ENCODE measurements at places on chromosomes 16 and 17.

DNA sequence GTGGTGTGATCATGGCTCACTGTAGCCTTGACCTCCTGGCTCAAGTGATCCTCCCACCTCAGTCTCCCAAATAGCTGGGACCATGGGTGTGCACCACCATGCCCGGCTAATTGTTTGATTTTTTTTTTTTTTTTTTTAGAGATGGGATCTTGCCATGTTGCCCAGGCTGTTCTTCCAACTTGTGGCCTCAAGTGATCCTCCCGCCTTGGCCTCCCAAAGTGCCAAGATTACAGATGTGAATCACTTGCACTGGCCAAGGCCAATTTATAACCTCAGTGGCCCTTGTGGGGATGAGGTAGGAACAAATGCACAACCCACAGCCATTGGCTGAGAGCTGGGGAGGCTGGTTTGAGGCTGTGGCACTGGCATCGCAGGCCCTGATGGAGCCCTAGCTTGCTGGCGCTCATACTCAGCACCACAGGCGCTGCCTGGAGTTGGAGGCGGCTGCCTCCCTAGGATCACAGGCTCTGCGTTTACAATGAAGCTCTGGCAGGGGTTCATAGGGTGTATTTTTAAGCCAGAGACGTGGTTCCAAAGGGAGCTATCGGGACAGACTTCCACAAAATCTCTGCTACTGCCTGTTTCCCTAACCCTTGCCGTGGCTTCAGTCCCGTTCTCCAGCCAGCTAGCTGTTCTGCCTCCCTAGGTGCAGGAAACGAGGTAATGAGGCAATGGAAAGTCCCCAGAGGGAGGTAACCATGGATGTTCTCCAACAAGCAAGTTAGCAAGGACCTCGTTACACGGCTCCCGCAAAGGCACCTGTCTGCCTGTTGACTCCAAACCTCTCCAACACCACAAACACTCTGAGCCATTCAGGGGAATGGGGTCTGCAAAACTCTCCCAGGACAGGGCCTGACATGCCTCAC is 2.9 kb downstream of the ABCA3 start:
- DNase-seq, result no peak

- DNase-seq, result no peak
Observed at GRCh38 chr17:34291721-34292348, 6.3 kb downstream of the CCL11 start.

- peak; percentile 34 for DNase-seq
Observed at GRCh38 chr16:252366-253337, 18.0 kb downstream of the FAM234A start.

DNA sequence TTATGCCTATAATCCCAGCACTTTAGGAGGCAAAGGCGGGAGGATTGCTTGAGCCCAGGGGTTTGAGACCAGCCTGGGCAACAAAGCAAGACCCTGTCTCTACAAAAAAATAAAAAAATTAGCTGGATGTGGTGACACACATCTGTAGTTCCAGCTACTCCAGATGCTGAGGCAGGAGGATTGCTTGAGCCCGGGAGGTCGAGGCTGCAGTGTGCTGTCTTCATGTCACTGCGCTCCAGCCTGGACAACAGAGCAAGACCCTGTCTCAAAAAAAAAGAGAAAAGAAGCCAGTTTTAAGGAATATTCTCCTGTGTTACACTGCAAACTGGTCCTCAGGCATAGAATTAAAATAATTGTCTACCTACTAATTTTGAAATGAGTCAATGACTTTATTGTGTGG is 47.9 kb downstream of the NSRP1 start:
- DNase-seq, result no peak

DNA sequence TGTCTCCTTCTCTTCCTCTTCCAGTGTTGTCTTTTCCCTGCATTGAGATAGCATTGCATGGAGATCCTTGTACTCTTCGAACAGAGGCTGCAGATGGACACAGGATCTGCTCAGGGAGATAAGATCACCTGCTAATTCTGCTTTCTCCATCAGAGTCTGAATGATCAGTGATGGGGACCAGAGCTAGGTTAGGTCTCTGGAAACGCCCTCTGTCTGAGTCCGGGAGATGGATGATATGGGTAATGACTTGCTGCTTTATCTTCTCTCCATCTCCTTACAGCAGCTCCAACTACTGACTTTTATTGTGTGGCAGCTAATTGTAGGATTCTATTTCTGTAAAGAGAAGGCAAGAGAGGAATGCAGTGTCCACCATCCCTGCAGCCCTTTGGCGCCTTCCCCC is 435.6 kb downstream of the WWOX start:
- DNase-seq, result no peak

DNA sequence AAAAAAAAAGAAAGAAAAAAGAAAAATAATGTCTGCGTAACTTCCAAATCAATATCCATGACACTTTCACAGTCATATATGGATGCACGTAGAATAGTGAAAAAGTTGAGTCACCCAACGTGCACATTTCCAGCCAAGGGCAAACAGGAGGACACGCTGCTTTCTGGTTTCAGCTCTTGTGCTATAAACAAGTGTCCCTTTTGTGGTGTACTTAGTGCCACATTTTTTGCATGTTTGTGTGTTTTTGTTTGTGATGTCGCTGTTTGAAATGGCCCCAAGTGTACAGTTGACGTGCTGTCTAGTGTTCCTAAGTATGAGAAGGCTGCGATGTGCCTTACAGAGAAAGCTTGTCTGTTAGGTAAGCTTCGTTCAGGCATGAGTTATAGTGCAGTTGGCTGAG is 2.9 kb downstream of the CHD9 start:
- no peak for DNase-seq

- DNase-seq, result peak; percentile 51
Observed at GRCh38 chr16:48901712-48902374, 291.9 kb upstream of the N4BP1 start.

- no peak for DNase-seq
Observed at GRCh38 chr16:50857881-50858280, 116.0 kb downstream of the CYLD start.

Data from cardiac muscle cell (in vitro differentiated cells and primary cell).